Stimulated activated CD8-positive, alpha-beta memory T cell treated with anti-CD3 and anti-CD28 coated beads, Interleukin-4, amount 100 ng/mL, for 4 hours (primary cell): ENCODE measurements at places on chromosomes 1 and 21.

GRCh38 chr1:205926213-205926612 is 17.0 kb downstream of the SLC26A9 start:
- DNase-seq: no peak

GRCh38 chr1:188241629-188242028 is 1412.9 kb downstream of the PLA2G4A start:
- DNase-seq: no peak

DNA sequence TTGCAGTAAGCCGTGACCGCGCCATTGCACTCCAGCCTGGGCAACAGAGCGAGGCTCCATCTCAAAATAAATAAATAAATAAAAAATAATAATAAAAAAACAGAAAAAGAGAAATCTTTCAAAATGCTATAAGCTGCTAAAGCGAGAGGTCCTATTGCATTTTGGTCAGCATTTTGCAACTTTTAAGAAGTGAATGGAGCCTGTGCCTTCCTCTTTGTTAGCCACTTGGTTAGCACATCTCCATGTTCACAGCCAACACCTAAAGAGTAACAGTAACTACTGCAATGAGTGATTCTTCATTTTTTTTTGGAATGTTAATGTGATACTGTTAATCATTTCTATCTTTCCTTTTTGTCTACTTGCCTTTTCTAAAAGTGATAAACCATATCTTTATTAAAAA is 80.6 kb downstream of the ERG start:
- DNase-seq: no peak

GRCh38 chr21:31090376-31090775 is 52.1 kb upstream of the KRTAP19-8 start:
- no peak for DNase-seq

- no peak for DNase-seq
These were observed 24.3 kb downstream of the RTCA start for GRCh38 chr1:100290291-100290690.

DNA sequence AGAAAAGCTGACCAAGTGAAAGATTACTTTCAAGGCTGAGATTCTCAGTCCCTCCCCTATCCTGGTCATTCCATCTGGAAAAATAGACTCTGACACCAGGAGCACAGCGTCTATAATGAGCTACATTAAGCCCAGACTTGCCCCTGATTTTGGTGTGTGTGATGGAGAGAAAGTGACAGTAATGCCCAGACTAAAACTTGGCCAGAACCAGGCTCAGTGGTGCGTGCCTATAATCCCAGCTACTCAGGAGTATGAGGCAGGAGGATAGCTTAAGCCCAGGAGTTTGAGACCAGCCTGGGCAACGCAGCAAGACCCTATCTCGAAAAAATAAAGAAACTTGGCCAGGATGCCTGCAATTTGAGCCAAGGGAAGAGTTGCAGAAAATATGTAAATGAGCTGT is 15.9 kb downstream of the PLEKHA6 start:
- DNase-seq: no peak

GRCh38 chr21:42671778-42672593 is 18.6 kb downstream of the PDE9A start:
- DNase-seq: no peak

GRCh38 chr21:29080454-29080941 is 7.0 kb upstream of the CCT8 start:
- DNase-seq: no peak

DNA sequence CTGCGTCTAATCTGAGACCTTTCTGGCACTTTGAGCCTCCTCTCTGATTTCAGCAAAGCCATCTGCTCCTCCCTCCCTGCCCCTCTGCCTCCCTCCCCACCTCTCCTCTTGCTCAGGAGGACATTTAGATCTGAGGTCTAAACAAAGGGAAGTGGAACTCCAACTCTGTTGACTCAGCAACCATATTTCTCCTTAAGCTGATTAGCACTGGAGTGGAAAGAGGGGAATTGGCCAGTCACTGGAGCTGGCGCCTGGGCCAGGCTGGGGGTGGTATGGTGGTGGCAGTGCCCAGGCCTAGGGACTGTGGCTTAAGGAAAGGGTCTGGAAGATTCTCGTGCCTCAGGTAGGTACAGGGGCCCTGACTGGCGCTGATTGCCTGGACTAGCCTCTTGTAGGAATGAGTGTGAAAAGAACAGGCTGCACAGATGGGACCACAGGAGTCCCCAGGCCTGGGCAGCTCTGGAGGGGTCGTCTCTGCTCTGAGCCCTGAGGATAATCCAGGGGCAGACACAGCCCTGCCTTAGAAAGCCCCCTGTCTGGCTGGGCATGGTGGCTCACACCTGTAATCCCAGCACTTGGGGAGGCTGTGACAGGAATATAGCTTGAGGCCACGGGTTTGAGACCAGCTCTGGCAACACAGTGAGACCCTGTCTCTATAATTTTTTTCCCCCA is 11.9 kb downstream of the SH2D2A start:
- DNase-seq: no peak

GRCh38 chr1:46422261-46422871 is 28.2 kb downstream of the FAAH start:
- no peak for DNase-seq

GRCh38 chr21:35135481-35135880 is 86.4 kb upstream of the RUNX1 start:
- DNase-seq: no peak

DNA sequence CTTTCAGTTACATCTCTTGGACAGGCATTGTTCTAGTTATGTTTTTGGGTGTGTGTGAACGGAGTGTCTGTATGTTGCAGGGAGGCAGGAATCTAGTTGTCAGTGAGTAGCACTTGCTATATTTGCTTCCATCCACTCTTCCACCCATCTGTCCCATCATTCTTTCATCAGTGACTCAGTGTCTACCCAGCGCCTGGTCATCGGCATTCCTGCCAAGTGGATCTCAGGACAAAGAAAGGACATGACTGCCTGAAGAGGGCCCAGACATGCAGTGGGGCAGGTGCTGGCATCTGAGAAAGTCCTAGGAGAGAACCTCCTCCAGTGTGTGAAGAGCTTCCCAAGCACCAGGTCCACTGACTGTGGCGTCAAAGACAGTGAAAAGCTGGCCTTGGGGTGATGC is 27.3 kb upstream of the MAGOH start:
- DNase-seq: no peak

DNA sequence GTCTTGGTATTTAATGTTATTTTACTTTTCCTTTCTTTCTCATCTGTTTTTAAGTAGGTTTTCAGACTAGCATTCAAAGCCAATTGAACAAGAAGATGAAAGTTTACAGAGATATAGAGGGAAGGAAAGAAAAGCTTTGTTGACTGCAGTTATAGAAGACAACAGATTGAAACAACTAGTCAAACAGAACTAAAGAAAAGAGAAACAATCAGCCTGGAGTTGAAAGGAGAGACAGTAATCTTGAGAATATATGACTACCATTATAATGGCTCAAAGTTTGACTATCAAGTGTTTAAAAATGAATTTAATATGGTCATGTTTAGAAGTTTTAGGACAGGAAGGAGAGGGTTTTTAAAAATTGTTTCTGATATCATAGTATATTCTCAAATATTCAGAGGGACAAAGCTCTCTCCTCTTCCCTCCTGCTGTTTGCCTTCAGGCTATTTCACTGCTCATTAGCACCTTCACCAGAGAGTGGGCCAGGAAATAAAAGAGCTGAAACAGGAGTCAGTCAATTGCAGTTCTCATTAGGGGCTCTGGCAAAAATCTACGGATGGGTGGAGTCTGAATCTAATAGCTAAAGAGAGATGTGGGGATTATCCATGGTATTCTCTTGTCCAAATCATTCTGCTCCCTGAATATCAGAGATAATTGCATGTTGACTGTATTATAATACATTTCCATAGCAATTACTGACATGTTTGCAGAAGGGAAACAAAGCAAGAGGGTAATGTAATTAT is 577.8 kb downstream of the BRINP3 start:
- DNase-seq: no peak

DNA sequence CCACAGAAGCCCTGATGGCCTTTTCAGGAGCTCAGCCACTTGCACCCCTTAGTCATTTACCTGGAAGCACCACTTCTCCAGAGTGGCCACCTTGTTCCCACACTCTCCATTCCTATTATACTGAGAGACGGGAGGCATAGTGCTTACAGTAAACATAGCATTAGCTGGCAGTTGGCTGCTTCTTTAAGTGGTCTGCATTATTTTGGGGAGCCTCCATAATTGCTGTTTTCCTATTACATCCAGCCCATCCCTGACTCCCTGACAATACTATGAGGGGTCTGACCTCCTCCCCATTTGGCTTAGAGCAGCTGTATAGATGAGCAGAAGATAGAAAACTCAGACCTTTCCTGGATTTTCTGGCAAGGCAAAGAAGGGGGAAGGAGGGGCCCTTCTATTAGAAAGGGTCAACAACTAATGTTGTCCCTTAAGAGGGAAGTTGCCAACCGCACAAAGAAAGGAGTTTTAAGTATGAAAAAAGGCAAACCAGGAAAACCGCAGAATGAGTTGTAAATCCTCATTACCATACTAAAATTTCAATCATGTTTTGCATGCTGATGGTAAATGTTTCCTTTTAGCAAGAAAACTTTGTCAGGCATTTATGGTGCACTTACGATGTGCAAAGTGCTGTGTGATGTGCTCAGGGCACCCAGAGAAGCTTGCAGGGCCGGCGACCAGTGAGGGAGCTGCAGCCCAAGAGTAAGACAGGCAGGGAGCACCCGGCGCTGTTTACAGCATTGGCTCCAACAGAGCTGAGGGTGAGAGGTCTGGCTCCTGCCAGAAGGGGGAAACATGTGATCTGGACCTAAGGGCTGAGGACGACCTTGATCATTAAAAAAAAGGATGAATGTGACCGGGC is 167.3 kb downstream of the ZZZ3 start:
- DNase-seq: no peak

GRCh38 chr21:42189860-42190485 is 29.0 kb upstream of the ABCG1 start:
- DNase-seq: no peak

DNA sequence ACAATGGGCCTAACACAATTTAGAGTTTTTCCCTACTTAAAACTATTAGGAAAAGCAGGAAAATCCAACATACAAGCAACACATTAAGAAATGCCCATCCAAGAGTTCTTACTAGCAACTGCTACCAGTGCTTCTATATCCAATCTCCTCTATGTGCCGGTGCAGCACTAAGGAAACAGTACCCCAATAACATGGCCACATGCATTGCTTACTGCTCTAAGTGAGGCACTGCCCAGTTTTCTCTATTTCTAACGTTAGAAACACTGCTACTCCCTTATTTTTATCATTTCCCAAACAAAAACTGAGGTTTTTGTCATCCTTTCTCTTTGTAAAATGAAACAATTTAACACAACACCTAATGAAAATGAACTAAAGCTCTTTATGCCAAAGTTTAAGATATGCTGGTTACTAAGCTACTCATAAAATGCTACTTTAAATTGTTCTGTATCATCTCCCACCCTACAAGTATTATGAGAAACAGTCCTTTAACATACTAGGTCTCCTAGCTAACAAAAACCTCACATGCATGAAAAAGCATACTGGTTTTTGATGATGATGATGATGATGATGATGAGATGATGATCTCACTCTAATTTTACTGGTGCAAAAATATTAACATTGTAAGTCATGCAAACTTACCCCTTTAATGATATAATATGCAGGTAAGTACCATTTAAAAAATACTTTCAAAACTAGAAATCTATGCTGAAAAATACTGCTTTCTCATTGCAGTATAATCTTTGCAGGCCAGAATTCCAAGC is 90.7 kb upstream of the TTC39A start:
- no peak for DNase-seq

GRCh38 chr1:1001057-1001783 is 1.3 kb upstream of the HES4 start:
- DNase-seq: no peak

- DNase-seq: no peak
These were observed 26.1 kb downstream of the PALMD start for GRCh38 chr1:99672038-99672437.

- no peak for DNase-seq
These were observed 12.0 kb downstream of the PGLYRP4 start for GRCh38 chr1:153336650-153337049.

DNA sequence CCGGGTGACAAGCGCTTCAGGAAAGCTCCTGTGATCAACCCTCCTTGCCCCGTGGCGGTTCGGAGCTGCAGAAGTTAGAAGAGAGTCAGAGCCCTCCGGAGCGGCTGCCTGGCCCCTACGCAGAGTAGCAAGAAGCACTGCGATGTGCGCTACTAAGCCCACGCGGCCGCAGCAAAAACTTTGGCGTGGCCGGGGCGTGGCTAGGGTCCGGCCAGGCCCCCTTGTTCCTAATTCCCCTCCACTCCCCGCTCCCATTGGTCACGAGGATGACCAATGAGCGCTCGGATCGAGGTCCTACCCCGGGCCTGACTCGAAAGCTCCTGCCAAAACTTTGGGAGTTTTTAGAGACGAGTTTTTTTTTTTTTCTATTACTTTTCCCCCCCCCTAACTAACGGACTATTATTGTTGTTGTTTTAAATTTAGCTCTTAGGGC is at the start of gene HLX:
Gene HLX (plus strand): TSS at position 368 of the 433 bp plus-strand sequence. CDS start 415 bp downstream, outside the sequence.
- DNase-seq: no peak

GRCh38 chr1:154725865-154726264 is 117.9 kb upstream of the ADAR start:
- DNase-seq: no peak

DNA sequence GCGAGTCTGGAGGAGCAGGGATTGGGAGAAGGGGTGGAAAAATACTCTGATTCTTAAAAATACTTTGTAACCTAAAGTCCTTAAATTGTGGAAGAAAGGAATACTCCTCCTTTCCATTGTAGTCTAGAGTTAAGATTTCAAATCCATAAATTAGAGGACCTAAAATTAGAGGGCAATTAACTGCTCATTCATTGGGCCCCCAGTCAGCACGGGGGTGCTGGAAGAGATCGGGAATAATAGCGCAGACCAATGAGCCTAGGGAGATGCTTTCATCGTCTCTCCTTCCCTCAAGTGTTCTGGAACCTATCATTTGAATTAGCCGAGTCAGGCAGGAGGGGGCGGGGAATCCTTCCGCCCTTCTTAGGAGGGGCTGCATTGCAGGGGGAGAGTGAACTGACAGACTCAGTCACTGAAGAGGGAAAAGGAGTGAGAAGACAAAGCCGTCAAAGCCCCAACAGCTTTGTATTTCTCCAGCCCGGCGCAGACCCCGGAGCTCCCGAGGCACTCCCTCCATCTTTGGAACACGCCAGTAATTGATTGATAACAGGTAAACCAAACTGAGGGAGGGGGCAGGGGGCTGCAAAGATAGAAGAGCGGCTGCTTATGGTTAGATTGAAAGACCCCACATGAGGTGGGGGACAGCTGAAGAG is at the start of gene MLLT11:
Gene MLLT11 (plus strand): TSS at position 391 of the 650 bp plus-strand sequence. CDS start 6,828 bp downstream, outside the sequence.
- DNase-seq: no peak

- no peak for DNase-seq
These were observed 86.1 kb downstream of the PTGER3 start for GRCh38 chr1:70961374-70961975.

DNA sequence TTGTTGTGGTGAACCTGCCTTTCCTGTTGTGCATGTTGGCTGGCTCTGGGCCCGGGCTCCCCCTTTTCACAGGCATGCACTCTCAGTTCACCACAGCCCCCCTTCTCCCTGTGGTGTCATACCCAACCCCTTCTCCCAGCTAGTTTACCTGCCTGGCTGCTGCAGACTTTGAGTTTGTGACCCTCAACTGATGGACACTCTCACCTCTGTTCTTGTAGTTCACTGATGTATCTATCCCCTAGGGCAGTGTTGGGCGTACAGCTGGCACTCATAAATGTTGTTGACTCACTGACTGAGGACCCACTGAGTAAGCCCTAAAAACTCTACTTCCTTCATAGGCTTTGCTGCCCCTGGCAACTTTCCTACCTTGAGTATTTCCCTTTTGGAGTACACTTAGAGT is 54.9 kb downstream of the WDR64 start:
- no peak for DNase-seq

- no peak for DNase-seq
These were observed 53.4 kb downstream of the AGPAT3 start for GRCh38 chr21:43918385-43918947.
